GM04504 (cell line): ENCODE measurements at places on chromosomes 12 and 14.

DNA sequence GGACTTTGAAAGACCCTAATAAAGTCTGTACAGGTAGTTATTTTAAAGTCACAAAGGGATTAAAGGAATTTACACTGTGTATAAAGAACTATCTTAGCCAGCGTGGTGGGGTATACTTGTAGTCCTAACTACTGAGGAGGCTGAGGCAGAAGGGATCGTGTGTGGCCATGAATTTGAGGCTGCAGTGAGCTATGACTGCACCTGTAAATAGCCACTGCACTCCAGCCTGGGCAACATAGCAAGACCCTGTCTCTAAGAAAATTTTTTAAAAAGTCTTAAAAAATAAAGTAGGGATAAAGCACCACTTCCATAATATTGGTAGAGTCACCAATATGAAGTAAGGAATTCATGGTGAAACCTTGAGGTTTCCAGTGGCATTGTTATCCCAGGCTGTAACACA lies 18.1 kb downstream of the ACVR1B start:
- DNase-seq = no peak

DNA sequence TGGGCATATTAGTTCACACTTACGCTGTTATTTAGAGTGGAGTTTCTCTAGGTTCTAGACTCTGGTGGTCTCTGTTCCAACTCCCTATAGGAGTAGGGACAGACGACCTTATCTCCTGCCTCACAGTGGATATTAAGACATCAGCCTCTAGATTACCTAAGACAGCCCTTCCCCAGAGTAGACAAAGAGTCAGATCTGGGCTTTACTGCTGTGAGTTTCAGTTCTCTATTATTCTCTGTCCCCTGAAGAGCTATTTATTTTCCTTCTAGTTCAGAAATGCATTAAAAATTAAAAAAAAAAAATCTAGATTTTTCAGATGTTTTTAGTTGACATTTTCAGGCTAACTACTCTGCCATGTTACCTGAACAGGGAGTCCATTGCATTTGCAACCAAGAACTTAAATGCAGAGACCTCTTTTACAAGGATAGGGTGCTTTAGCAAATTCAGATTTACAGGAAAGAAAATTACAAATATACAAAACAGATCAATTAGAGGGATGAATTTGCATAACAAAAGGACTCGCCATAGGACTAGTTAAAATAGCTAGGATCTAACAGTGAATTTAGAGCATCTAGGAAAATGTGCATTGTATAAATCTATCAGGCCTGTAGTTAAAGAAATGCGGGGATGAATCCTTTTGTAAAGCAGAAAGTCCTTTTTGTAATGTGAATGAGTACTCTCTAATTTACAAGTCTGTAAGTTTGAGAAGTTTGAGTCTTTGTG lies 381.4 kb downstream of the APAF1 start:
- DNase-seq = no peak

DNA sequence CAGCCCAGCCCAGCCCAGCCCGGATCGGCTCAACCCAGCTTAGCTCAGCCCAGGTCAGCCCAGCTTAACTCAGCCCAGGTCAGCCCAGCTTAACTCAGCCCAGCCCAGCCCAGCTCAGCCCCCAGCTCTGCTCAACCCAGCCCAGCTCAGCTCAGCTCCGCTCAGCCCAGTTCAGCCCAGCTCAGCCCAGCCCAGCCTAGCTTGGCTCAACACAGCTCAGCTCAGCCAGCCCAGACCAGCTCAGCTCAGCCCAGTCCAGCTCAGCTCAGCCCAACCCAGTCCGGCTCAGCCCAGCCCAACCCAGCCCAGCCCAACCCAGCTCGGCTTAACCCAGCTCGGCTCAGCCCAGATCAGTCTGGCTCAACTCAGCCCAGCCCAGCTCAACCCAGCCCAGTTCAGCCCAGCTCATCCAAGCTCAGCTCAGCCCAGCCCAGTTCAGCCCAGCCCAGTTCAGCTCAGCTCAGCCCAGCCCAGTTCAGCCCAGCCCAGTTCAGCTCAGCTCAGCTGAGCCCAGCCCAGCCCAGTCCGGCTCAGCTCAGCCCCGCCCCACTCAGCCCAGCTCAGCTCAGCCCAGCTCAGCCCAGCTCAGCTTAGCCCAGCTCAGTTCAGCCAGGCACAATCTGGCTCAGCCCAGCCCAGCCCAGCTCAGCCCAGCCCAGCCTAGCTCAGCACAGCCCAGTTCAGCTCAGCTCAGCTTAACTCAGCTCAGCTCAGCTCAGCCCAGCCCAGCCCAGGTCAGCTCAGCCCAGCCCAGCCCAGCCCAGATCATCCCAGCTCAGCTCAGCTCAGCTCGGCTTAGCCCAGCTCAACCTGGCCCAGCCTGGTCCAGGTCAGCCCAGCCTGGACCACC lies 331.7 kb downstream of the TMEM121 start:
- no peak for DNase-seq

DNA sequence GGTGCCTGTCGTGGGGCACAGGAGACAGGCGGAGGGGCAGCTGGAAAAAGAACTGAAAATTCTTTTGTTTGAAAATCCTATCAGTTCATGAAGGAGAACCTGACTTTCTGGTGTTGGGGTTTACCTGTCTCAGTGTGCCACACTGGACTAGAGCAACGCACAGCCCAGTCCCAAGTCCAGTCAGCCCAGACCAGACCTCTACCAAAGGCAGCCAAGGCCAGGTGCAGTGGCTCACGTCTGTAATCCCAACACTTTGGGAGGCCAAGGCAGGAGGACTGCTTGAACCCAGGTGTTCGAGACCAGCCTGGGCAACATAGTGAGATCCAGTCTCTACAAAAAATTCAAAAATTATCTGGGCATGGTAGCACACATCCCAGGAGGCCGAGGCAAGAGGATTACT lies 4.6 kb downstream of the CCDC85C start:
- no peak for DNase-seq

DNA sequence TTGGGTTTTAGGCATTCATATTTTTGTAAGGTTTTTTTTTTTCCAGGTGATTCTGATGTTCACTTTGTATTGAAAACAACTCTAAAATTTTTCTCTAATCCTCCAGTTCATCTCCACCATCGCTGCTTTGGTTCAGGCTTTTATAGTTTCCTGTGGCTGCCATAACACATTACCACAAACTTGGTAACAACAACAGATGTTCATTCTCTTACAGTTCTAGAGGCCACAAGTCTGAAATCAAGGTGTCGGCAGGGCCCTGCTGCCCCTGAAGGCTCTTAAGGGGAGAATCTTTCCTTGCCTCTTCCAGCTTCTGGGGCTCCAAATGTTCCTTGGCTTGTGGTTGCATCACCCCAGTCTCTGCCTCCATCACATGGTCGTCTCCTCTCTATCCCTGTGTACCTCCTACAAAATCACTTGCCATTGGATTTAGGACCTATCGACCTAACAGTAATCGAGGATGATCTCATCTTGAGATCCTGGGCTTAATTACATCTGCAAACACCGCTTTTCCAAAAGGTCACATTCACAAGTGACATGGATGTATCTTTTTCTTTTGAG lies 55.2 kb downstream of the PELI2 start:
- no peak for DNase-seq

DNA sequence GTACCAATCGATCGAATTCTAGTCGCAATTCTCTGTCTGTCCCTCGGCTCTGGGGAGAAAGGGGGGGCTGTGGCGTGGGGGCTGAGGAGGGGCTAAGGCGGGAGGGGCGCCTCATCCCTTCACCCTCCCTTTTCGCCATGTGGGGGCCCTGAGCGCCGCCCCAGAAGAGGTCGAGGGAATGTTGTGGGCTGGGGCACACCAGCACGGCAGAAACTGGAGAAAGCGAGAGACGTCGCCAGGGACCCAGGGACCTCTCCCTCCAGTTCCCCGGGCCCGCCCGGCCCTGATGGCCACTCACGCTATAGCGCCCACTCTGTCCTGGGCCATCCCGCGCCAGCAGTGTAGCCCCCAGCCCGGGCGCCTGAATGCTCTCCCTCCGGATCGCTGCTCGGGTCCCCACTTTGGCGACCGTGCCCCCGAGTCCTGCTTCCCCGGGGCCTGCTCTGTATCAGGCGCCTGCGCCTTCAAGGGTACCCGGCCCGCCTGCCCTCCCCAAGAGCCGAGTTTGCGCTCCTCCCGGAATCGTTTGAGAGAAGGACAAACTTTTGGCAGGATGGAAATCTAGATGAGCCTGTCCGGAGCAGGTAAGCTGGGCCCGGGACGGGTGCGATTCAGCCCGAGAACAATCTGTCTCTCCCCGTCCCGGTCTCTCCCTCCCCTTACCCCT lies 62.6 kb downstream of the SMUG1 start:
- DNase-seq = no peak
